Ureter (tissue), 1 donor: ENCODE measurements at places on chromosomes 2 and 18. TPM values are rescaled to one million over a fixed set of nuclear protein-coding genes. Genes with fewer than 3 reads are reported as not detected.

CTAGE1 gene
- total RNA-seq = not detected

FZD7 gene
- total RNA-seq = 24.2 TPM

NPPC gene
- 0.36 TPM for total RNA-seq

BIN1 gene
- 51.6 TPM for total RNA-seq

FEV gene
- total RNA-seq = not detected
